Fibroblast of skin of right biceps (primary cell): ENCODE measurements at places on chromosomes 4 and X.

DNA sequence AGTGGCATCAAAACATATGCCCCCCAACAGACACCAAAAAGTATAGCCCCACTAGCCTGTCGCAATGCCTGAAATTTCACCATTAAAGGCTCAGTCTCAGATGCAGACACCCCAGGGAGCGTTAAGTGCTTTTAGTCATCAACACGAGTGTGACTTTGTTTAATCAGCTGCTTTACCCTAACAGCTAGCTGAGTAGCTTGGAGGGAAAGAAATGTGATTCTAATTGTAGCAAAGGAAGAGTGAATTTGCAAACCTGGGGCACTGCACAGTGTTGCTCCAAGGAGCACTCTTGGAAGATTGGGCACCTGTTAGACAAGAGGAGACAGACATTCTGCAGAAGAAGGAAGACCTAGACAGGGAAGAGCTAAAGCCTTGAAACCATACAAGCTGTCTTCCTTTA, 145.1 kb downstream of the BEND2 start:
- no peak for DNase-seq

GRCh38 chr4:108030332-108030731, 40.6 kb downstream of the HADH start:
- peak; percentile 41 for DNase-seq

DNA sequence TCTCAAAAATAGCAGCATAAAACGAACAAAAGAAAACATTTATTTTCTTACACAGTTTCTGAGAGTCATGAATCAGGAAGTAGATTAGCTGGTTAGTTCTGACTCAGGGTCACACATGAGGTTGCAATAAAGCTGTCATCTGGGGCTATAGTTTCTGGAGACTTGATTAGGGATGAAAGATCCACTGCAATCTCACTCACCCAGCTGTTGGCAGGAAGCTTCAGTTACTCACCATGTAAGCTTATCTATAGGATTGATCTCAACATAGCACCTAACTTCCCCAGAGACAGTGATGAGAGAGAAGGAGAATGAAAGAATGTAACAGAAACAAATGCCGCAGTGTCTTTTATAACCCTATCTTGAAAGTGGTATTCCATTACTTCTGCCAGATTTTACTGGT, 435.5 kb downstream of the GABRG1 start:
- no peak for DNase-seq

DNA sequence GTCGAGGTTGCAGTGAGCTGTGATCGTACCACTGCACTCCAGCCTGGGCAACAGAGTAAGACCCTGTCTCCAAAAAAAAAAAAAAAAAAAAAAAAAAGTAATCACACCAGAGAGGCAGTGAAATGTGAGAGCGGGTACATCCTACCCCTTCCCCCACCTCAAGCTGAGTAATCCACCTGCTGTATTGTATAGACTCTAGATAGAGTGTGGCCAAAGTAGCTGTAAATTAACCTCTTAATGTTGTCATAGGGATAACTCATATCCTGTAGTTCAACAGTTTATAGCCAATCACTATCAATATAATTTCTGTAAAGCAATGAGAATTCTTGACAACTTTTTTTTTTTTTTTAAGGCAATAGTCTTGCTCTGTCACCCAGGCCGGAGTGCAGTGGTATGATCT, 30.8 kb downstream of the TNIP2 start:
- no peak for DNase-seq

DNA sequence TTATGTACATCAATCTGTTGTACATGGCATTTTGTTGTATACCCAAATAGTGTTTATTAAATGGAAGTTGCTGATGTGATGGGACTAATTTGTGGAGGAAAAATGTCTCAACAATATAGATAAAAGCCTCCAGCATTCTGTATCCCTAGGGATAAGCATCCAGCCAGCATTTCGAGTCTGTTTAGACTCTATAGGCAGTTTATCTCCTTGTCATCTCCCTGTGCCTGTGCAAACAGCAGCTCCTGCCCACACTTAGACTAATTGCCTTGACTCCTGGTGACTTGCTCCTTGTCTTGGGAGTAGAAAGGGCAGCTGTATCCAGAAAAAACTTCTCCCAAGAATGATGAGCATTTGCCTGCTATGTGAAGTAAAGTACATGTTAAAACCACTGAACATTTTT, 83.8 kb downstream of the DOCK11 start:
- DNase-seq, result no peak

GRCh38 chr4:78689700-78690323, 86.3 kb upstream of the BMP2K start:
- DNase-seq, result no peak

GRCh38 chr4:167715176-167715575, 377.2 kb upstream of the ANXA10 start:
- peak; percentile 87 for DNase-seq

DNA sequence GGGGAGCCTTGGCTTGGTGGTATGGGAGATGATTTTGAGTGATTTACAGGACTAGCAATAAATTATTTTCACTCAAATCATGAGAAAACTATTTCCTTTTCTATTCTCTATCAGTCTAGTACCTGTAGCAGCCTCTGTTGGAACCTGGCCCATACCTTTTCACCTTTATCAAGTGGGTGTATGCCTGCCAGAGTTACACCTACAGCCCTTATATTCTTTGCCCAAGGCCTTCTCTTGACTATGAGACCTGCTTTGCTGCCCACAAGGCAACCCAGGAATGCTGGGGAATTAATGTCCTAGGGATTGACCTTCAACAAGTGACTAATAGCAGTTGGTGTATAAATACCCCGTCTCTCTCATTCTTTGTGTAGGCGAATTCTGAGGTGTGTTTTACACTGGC, 20.0 kb upstream of the LEF1 start:
- DNase-seq, result no peak

DNA sequence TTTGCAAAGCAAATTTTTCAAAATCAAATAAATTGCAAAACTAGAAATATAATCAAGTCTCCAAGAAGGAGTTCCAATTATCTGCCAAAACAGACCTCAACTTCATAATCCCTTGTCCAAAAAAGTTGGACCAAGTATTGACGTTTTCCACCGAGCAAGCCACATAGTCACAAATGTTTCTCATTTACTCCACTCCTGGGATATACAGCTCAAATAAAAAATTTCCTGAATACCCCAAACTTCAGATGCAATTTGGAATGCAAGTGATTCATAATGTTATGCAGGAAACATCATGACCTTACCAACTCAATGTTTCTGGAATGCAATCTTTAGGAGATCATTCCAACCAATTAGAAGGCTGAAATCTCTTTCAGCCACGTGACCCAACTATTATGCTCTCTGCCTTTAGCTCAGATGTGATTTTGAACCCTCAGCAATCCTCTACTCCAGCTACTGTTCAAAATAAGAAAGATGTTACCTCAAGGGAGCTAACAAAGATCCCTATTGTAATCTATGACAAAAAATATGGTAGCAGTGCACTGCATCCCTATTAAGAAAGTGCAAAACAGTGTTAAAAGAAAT, 72.4 kb downstream of the PRDM5 start:
- DNase-seq, result peak; percentile 89

DNA sequence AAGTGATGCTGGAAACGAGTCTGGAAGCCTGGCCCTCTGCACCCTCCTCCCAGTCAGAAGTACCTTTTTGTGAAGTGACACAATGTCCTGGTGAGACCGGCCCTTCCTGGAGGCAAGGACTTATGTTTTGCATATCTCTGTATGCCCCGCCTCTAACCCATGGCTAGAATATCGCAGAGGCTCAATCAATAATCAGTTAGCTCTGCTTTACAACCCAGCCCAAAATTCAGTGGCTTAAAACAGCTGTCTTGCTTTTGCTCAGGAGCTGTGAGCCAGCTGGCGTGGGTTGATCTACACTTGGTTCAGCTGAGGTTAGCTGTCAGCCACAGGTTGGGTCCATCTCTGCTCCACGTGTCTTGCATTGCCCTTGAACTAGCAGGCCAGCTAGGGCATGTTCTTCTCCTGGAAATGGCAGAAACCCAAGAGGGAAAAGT, 98.8 kb upstream of the METTL14 start:
- DNase-seq, result no peak

DNA sequence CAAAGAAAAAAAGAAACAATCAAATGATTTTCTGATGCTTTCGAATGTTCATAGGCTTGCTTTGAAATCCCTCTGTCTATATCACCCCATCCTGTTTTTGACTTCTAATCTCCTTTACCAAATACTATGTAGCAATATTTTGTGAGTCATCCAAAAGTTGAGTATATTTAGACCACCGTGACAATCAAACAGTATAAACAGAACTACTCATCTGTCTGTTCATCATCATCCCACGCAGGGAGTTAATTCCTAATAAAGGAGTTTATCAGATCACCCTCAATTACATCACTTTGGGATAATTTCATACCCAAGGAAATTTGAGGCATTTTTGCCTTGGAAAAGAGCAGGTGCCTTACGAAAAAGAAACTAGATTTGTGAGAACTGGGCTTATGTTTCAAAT, 212.9 kb downstream of the CBR4 start:
- DNase-seq, result peak; percentile 89

DNA sequence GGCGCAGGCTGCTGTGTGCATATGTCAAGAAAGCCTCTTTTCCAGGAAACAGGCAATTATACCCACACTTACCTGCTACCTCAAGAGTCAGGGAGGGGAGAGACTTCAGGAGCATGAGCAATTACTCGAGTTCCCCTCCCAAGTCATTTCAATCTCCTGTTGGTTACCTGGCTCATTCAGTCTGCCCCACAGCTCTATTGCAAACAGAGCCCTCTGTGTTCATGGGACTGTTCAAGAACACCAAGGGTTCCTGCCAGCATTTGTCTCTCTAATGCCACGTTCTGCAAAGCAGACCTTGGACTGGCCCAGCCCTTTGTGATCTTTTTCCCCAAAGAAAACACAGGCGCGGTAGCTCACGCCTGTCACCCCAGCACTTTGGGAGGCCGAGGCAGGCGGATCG, 274.6 kb downstream of the DHRSX start:
- no peak for DNase-seq

DNA sequence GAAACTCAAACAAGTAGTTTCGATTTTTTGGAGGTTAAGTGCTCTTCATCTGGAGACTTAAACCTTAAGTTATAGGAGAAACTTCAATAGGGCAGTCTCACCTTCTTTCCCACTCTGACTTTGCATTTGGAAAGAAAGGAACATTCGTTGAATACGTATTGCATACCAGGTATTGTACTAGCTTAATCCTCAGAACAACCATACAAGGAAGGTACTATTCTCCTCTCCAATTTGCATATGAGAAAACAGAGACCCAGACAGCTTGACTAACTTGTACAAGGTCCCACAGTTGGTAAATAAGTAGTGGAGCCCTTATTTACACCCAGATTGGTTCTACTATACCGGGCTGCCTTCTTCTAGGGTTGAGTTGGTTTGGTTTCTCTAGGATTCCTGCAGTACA, 32.6 kb downstream of the AMOT start:
- DNase-seq, result no peak

DNA sequence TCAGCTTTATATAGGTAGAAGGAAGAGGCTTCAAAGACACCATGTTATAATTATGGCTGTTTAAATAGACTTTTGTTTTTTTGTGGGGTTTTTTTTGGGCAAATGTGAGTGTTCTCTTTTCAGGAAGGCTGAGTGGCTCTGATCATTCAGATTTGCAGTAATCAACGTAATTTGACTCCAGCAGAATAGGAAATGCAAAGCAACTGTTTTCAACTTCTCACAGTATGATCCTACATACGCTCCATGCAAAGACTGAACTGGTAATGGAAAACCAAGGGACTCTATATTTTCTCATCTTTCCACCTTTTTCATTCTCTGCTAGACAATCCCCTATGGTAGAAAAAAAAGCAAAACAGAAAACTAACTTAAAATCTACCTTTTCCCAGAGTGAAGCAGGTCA, 10.8 kb downstream of the ADH1B start:
- no peak for DNase-seq

DNA sequence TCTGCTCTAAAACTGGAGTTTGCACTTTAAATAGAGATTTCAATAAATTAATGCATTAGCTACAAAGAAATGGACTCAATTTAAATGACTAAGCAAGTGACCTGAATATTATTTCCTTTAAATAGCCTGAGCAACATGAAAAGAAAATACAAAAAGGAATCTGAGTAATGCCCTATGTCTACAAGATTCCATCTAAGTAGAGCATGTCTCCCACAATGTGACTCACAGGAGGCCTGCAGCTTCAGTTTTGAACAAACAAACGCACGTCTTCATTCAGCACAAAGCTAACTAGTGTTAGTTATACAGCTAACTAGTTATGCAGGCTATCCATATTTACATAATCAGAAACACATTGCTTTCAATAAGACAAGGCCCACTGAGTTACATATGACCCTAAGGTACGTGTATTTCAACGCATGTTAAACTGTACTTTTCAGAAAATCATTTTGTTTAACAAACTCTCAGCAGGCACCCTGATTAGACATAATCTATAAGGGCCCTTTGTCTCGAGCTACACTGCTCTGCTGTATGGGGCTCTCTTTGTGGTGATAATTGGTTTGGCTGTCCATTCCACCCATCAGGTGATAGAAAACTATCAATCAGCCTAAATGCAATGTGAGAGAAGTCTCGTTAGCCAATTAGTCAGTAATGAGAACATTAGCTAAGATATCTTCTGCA, 116.5 kb downstream of the MAML3 start:
- peak; percentile 94 for DNase-seq

- peak; percentile 45 for DNase-seq
Measured at GRCh38 chr4:2537011-2537830, 774 bp downstream of the FAM193A start.
